IPS DF 6.9 (cell line): ENCODE measurements at places on chromosomes 3 and 15.

DNA sequence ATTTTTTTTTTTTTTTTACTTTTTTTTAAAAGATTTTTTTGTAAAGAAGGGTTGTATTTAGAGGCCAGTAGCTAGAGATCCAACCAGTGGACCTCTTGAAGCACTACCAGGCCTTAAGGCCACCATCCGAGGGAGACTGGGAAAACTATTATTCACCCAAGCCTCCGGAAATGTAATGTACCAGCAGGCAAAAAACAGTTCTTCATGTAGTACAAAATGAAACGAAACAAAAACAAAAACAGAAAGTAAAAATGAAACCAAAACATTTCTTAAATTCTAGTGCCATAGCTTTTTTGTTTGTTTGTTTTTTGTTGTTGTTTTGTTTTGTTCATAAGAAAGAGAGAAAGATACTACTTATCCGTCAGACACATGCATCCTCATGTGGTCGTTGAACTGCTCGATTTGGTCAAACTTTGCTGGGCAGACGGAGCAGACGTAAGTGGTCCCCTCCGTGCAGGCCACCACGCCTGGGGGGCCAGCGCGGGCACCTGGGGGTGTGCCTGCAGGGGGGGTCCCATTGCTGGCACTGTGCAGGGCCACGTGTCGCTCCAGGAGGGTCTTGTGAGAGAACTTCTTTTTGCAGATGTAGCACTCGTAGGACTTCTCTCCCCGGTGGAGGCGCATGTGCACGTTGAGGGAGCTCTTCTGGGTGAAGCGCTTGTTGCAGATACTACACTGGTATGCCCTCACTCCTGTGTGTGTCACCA is 45.0 kb downstream of the TIGIT start:
- no peak for DNase-seq

- no peak for DNase-seq
Measured at GRCh38 chr15:69482686-69483256, 30.2 kb downstream of the RPLP1 start.

GRCh38 chr3:115351193-115351592 is 204.1 kb upstream of the ZBTB20 start:
- no peak for DNase-seq

- no peak for DNase-seq
Measured at GRCh38 chr3:195451373-195452015, 8.7 kb upstream of the ACAP2 start.

- DNase-seq, result no peak
Measured at GRCh38 chr3:22907796-22908195, 295.3 kb upstream of the UBE2E2 start.

GRCh38 chr3:36942638-36943248 is 2.1 kb downstream of the TRANK1 start:
- no peak for DNase-seq

GRCh38 chr3:55252921-55253320 is 234.2 kb downstream of the WNT5A start:
- no peak for DNase-seq

DNA sequence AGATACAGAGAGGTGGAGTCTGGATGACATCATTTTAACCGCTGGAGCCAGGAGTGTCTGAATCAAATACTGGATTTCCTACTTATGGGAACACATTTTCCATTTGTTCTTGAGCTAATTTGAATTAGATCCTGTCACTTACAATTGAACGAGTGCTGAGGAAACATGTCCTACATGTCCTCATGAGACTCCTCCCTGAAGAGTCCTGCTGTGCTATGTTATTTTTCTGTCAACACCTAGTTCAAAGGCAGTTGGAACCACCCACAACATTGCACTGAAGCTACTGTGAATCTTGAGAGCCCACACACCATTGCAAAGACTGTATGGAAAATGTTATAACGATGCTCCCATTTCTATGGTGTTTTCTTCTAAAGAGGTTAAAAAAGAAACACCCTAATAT is 123.5 kb upstream of the CRBN start:
- DNase-seq, result no peak

- DNase-seq, result no peak
Measured at GRCh38 chr15:37698679-37699078, 235.8 kb upstream of the TMCO5A start.

- no peak for DNase-seq
Measured at GRCh38 chr15:44713006-44713966, 2.0 kb downstream of the B2M start.

DNA sequence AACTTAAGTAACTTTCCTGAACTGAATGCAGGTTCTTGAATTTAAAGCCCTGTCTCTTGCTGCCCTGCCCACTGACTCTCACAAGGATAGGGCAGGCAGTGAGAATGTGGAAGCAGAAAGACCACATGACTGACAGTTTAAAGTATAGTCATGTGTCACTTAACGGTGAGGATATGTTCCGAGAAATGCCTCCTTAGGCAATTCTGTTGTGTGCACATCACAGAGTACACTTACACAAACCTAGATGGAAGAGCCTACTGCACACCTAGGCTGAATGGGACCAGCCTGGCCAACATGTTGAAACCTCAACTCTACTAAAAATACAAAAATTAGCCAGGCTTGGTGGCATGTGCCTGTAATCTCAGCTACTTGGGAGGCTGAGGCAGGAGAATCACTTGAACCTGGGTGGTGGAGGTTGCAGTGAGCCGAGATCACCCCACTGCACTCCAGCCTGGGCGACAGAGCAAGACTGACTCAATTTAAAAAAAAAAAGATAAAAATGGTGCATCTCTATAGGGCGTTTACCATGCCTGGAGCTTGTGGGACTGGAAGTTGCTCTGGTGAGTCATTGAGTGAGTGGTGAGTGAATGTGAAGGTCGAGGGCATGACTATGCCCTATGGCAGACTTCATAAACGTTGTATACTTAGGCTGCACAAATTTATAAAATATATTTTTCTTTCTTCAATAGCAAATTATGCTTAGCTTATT is 18.9 kb upstream of the COPG1 start:
- no peak for DNase-seq

- DNase-seq, result no peak
Measured at GRCh38 chr3:47994180-47994579, 22.0 kb downstream of the MAP4 start.

DNA sequence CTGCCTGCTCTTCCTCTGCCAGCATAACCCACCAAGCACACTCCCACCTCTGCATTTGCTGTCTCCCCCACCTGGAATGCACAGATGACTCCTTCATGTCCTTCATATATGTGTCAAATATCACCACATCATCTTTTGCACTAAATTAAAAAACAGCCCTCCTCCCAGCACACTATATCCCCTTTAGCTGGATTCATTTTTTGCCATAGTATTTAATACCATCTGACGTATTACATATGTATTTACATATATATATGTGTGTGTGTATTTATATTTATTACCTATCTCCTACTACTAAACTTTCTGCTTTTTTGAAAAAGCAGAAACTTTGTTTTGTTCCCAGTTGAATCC is 29.4 kb upstream of the UBL7 start:
- DNase-seq, result no peak

DNA sequence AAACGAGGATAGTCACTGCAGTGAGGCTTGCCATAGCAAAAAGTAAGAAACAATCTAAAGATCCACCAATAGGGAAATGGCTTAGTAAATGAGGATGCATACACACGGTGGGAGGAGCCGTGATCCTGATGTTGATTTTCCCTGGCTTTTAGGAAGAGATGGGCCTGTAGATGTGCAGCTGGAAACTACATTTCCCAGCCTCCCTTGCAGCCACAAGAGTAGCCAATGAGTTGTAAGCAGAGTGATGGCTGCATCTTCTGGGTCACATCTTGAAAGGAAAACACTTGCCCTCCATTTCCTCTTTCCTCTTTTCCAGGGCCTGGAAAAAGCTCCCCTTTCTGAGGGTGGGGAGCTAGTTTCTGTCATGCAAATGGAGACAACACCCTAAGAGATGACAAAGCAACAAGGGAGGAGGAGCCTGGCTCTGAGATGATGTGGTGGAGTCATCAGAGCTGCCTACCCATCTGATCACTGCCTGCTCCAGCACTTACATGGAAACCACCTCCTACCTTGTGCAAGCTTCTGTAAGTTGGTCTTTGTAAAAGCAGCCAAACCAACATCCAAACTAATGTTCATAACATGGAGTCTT is 139.1 kb downstream of the TLE3 start:
- DNase-seq, result no peak

GRCh38 chr3:146560678-146561077 is 16.3 kb upstream of the PLSCR1 start:
- no peak for DNase-seq

GRCh38 chr3:184968115-184968514 is 156.1 kb downstream of the VPS8 start:
- no peak for DNase-seq
